ENCODE measurements at places on chromosomes 2 and 18.

- no peak for DNase-seq
Measured at GRCh38 chr2:238879621-238880377, 31.9 kb downstream of the TWIST2 start.

GRCh38 chr2:195659982-195660890, 3.2 kb downstream of the SLC39A10 start:
- DNase-seq = peak; percentile 66

GRCh38 chr2:170202437-170202836, 24.5 kb downstream of the MYO3B start:
- no peak for DNase-seq

GRCh38 chr2:203650860-203651613, 55.4 kb upstream of the CD28 start:
- no peak for DNase-seq

DNA sequence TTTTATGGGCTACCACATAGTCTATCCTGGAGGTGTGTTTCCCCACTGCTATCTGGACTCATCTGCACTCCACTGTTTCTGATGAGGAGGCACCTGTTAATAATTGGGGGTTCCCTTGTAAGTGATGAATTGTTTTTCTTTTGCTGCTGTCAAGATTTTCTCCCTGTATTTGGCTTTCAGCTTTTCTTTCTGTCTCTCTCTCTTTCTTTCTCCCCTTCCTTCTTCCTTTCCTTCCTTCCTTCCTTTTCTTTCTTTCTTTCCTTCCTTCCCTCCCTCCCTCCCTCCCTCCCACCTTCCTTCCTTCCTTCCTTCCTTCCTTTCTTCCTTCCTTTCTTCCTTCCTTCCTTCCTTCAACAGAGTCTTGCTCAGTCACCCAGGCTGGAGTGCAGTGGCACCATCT, 9.2 kb downstream of the GNLY start:
- no peak for DNase-seq

DNA sequence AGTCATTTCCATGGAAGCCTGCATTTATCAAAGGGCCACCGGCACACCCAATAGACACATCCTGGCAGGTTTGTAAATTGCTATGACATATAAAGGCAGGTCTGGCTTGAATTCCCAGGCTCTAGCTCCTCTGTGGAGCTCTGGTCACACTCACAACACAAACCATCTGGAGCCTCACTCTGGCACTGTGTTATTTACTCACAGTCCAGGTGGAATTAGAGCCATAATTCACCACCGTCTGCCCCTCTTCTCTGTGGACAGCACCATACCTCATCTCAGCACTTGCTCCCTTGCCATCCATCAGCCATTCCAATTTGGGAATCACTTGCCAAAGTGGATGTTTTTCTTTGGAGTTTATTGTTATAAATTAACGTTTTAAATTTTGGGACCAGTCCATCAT, 84.3 kb upstream of the OSR1 start:
- no peak for DNase-seq

DNA sequence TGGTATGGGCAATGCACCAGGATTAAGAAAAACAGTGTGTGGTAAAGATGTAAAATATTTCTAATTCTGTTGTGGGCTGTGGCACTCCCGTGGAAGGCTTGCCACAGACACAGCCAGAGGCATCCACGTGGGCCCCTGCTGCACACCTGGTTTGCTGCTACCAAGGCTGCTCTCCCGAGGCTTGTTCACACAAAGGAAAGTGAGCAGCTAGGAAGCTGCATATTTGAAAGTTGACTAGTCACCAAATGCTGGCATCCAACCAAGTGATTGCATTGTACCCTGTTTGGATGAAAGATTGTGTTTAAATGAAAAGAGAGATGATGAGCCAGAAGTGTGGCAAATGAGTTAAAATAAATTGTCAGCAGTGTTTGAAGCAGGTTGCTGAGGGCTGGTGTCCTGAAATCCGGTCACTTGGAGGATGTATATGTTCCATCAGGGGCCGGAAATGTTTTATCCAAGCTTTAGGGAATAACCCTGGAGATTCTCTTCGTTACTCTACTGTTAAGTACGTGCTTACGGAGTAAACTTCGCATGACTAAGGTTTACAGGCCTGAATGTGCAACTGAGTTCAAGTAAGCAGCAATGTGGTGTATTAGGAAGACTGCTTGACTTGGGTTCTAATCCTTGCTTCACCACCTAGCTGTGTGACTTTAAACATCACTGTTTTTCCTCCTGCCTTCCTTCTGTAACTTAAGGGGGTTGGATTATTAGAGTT, 86.1 kb downstream of the MSH2 start:
- no peak for DNase-seq

GRCh38 chr2:214830794-214831346, 21.4 kb upstream of the BARD1 start:
- no peak for DNase-seq

DNA sequence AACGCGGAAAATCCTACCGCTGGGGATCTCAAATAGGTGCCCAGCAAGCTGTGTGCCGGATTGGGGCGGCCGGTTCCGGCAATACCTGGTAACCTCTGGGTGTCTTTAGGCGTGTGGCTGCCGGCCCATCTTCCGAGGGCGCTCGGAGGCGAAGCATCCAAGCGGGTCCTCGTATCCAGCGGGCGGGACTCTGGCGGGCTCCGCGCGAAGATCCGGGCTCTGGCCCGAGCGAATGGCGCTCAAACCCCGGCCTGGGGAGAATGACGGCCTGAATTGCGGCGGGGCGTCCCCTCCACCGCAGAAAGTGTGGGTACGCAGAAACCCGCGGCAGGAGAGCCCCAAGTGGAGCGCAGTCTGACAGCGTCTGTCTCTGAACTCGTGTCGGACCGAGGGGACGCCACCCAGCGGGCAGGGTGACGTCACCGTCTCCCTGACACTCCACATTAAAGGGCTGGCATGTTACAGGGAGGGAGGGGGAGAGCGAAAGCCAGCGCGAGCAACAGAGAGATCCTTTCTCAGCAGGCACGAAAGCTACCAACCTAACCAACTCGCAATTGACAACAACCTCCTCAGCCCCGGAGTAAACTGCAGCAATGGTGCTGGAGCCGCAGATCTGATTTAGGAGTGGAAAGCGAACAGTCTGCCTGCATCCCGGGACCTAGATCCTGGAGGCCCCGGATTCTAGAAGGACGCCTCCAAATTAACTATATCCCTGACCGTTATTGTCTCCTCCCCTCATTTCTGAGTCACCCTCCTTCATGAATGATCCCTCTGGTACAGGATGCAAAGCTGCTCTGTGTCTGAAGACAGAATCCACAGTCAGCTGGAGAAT, at the start of gene SKOR2:
SKOR2 (minus strand) TSS at position 372 of the 832 bp plus-strand sequence. CDS start 2,477 bp downstream, outside the sequence.
- DNase-seq = no peak

DNA sequence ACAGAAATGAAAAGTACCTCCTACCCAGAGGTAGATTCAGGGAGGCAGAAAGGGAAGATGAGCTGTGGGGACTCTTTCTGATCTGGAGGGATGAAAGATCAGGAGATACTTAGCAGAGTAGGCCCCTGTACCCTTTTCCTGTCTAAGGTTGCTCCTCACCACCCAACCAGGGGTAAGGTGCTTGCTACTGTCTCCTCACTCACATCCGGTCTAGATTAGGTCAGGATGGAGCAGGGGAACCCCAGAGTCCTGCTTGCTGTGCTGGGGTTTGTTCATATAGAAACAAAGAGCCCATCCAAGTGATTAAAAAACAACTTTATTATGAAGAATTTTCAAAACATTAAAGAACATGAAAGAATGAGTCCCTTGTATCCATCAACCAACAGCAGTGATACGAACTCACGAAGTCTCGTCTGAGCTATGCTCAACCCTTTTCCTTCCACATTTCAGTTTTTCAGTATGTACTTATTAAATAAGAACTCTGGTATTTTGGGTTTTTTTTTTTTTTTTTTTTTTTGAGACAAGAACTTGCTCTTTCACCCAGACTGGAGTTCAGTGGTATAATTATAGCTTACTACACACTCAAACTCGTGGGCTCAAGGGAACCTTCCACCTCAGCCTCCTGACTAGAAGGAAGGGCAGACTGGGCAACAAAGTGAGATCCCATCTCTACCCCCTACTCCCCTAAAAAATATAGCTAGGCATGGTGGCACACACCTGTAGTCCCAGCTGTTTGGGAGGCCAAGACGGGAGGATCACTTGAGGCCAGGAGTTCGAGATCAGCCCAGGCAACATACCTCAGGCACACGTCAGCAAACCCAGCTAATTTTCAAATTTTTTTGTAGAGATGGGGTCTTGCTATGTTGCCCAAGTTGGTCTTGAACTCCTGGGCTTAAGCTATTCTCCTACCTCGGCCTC, 28.5 kb upstream of the MCFD2 start:
- DNase-seq = peak; percentile 50

- no peak for DNase-seq
Measured at GRCh38 chr2:236661061-236661761, 91.6 kb downstream of the ACKR3 start.

DNA sequence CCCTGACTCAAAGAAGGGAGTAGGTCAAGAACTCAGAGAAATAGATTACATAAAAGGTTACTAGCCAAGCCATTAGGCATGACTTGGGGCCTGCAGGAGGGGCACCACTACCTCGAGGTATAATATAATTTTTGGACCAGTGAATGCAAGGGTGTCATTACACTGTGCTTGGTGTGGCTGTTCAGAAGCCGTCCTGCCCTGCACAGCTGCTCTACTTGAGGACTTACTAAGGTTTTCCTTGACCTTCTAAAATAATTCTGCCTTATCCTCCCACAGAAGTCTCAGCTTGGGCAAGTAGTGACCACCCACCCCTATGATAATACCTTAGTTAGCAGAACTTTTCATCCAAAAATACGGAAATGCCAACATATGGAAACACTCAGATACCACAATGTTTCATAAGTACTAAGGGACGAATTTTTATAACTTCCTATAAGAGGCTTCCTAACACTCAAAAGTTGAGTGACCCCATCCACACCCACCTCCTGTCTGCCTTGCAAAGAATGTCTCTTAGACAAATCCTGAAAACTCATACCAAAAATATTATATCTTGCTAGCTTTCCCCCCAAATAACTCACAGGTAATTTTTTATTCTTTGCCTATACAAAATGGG, 17.7 kb upstream of the ATG16L1 start:
- DNase-seq = no peak

DNA sequence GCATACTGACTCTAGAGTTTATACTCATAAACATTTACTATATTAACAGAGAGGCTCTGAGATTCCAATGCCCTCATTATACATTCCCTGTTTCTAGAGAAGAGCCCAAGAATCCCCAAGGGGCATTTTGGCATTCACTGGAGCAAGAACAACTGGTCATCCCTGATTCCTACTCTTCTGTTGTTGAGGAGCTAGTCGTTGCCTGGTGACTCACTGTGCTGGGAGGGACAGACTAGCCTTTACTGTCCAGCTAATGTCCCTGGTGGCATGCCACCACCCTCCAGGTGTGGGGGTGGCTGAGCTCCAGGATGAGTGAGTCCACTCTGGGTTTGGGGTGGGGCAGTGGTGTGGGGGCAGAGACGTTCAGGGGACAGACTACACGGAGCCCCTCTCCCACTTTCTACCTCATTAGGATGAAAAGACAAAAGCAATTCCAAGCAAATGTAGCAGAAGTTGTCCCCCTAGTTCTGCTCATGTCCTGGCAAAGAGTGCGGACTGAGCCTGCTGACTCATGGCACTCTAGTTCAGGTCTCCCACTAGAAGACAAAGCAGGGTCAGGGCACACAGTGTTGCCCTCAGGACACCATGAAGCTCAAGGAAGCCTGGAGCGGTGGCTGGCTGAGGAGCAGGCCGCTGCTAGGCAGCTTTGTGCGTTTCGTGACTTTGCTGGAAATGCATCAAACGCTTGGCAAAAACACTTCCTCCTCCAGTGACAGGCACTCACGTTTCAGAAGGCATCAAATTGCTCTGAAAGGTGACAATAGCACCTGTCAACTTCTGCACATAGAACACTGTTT, 49.4 kb downstream of the RHOB start:
- no peak for DNase-seq

GRCh38 chr18:23131693-23132319, 3.5 kb upstream of the CABLES1 start:
- peak; percentile 60 for DNase-seq
